ENCODE measurements at places on chromosomes 13 and 19.
A peak's percentile ranks its signal among the peaks of the same experiment; 100 is the strongest.

- no peak for DNase-seq
Measured at GRCh38 chr19:48955308-48955958, 758 bp downstream of the BAX start.

DNA sequence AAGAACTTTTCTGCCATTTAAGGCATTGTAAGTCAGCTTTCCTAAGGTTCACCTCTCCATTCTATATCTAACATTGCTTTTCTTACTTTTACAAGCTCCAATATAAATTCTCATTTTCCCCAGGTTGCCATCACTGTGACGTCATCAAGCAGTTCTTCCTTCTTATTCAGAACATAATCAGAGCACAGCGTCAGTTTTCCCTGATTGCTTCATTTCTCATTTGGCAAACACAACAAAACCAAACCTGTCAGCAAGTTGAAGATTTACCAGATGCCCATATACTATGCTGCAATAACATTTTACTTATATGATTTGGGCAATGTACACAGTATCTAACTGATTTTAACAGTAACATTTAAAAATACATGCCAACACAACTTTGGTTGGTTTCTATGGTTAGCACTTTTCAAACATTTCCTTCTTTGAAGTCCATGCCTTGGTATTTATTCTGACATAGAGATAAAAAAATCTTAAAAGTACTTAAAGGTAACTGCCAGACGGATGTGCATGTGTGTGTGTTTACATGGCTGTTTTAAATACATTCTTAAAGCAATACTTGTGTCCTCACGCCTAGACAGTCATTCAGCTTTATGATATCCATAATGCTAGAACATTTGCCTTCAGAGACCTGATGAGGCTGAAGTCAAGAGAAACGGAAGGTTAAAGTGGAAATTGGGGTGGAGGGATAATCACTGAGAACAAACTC lies 264.0 kb downstream of the KLF12 start:
- DNase-seq = no peak

- DNase-seq = no peak
Measured at GRCh38 chr13:30659980-30660379, 42.3 kb downstream of the USPL1 start.

DNA sequence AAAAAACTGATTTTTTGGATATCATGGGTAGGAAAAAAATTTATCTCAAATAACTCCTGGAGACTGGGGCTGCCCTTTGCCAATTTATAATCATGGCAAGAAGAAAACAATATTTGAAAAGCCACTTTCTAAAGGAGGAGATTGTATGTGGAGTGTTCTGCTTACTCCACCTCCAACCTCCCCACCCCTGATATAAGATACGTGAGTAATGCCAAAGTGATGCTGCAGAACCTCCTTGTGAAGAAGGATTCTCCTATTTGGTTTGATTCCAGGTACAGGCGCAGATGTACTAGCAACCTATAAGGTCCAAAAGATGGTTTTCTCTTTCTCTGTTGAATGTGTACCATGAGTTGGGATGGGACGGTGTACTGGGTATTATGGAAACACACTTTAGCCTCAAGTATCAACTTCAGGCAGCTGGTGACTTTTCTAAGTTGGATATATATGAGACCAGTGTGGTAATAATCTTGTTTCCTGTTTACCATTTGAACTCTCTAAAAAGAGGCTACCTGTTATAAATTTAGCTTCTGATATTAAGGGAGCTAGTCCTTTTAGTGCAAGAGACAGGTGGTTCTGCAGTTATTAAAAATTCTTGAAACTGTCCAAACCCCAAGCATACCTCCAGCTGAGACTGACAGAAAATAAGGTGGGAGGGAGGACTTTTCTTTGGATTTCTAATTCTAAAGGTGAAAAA lies 724.0 kb upstream of the MIR17HG start:
- no peak for DNase-seq

- DNase-seq = no peak
Measured at GRCh38 chr19:51743405-51743804, 8.3 kb downstream of the FPR1 start.

DNA sequence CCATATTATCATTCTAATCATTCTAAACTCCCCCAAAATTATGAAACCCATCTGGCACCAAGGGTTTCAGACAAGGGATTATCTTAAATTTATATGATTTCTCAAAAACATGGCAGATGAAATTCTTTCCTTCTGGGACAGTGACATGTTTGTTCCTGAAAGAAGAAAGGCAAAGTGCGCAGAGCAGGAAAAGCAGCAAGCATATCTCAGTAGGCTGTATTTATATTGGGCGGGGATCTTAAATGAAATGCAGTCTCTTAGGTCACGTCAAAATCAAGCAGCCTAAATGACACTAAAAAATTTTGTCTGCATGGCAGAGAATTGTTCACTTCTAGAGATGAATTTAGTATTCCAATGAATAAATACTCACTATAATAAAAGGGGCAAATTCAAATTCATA lies 49.3 kb downstream of the RCBTB2 start:
- no peak for DNase-seq

GRCh38 chr19:7257148-7258040 lies 36.8 kb downstream of the INSR start:
- no peak for DNase-seq

- peak; percentile 91 for DNase-seq
Measured at GRCh38 chr19:43316591-43317319, 36.7 kb upstream of the CD177 start.

DNA sequence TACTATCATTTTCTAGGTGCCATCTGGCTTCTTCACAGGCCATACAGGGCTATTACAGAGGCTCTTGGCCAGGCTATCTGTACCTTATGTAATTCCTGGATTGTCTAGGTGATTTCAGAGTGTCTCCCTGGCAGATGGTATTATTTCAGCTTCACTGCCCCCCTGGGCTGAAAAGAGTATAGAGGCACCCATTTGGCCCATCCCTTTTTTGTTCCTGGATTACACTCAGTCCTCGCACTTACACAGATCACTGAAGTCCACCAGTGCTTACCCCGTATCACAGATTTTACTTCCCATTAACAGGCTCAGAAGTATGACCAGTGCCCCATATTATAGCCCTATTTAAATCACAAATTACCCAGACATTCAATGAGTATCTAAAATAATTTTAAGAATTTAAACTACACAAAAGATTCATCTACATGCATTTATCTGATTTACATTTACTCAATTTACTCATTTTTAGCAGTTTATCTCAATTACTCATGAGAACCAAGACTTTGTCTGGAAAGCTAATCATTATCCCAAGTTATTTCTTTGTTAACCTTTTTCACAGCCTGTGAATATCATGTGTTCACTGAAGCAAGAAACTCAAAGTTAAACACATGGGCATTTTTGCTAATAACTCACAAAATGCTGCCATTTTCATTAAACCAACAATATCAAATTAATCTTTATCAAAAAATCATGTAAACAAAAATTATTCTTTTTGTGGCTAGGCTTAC lies 121.0 kb downstream of the PCDH20 start:
- no peak for DNase-seq

- DNase-seq = peak; percentile 81
Measured at GRCh38 chr13:35475960-35476943, at the start of gene MAB21L1. Gene MAB21L1, minus strand, starts transcription at chr13:35476689. Its CDS starts 551 bp downstream, at chr13:35476138.

GRCh38 chr19:17304386-17305215 lies 1.1 kb upstream of the MRPL34 start:
- DNase-seq = no peak

DNA sequence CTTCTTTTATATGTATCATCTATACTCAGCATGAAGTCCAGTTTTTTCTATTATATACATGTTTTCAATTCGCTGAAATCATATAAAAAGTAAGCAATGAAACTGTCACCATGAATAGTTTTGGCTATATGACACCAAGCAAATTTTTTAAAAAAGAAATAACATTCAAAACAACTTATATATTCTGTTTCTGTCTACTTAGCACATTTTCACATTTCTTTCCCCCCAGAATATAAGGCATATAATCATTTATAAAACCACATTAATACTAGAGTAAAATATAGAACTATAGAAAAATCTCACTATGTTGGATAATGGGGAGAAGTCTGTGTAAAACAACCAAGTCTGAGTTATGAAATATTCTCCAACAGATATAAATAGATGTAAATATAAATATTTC lies 33.1 kb downstream of the POSTN start:
- no peak for DNase-seq

DNA sequence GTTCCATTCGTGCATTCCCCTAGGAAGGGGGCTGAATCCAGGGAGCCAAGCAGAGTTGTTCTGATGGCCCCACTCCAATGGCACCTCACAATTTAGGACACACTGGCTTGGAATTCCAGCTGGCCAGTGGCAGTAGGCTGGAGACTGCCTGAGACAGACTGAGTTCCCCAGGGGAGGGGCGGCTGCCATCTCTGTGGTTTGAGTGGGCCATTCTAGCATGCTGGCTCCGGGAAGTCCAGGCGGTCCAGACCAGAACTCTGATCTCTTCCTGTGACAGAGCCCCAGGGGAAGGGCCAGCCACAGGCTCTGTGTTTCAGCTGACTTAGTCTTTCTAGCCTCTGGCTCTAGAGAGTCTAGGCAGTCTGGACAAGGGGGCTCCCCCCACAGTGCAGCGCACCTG lies 29.5 kb upstream of the SLC7A1 start:
- DNase-seq = no peak

- peak; percentile 20 for DNase-seq
Measured at GRCh38 chr19:45250216-45250831, 747 bp upstream of the MARK4 start.

GRCh38 chr13:102322211-102322610 lies 79.6 kb downstream of the FGF14 start:
- no peak for DNase-seq

Measured in neural progenitor cell (in vitro differentiated cells).